ENCODE measurements at places on chromosomes 3 and 15. TPM values are rescaled to one million over a fixed set of nuclear protein-coding genes. Genes with fewer than 3 reads are reported as not detected.

EPHB3 gene
- total RNA-seq: 27.7 TPM

SPTBN5 gene
- 1.0 TPM for total RNA-seq

HRH1 gene
- 5.2 TPM for total RNA-seq

IL12A gene
- 0.52 TPM for total RNA-seq

FEZF2 gene
- not detected for total RNA-seq

MYRIP gene
- total RNA-seq: 1.0 TPM

THBS1 gene
- total RNA-seq: 150 TPM

RASGRF1 gene
- not detected for total RNA-seq

ANKRD34C gene
- total RNA-seq: not detected

WDR49 gene
- 5.7 TPM for total RNA-seq

CCR9 gene
- total RNA-seq: 0.52 TPM

ACP3 gene
- 0.52 TPM for total RNA-seq

RBP2 gene
- total RNA-seq: not detected

All from skeletal muscle tissue (tissue), 5 donors.